ENCODE measurements at places on chromosomes 2 and 18. TPM values are rescaled to one million over a fixed set of nuclear protein-coding genes. Genes with fewer than 3 reads are reported as not detected.
A peak's percentile ranks its signal among the peaks of the same experiment; 100 is the strongest.

KCNS3 gene
- total RNA-seq, result not detected

CNTNAP5 gene
- total RNA-seq, result not detected

COL4A3 gene
- total RNA-seq, result 0.32 TPM

CXCR2 gene
- not detected for total RNA-seq

COL4A4 gene
- total RNA-seq, result 2.0 TPM

DNA sequence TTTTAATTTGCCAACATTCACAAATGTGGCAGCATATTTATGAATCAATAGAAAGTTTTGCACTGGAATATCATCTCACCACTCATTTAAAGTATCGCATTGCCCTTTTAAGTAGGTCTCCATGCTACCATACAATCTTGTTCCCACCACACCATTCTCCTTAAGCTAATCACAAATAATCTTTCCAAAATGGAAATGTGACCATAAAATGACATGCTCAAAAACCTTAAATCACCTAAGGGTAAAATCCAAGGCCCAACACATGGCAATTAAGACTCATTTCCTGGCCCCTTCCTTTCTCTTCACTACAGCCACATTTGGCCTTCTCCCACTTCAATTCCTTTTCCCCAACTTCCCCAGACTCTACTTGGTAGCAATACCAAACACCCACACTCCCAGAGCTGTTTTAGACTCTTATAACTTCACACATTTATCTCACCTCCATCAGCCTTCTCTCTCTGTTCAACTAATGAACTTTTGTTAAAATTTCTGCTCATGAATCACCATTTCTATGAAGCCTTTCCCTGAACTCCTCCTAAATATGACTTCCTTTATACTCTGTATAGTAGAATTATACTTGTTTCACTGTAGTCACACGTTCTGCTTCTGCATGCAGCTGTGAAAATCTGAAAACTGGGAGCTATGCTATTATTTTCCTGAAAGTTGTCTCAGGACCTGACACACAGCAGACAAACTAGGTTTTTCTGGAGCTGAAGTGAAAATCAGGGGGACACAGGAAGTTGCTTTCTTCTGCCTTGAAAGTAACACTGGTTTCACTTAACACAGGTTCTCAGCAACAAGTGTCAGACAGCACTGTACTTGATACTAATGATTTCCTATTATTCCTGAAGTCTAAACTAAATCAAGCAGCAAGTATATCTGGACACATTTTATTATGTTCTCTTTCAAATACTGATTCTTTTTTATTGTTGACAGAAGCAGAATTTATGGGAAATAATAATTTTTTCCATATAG lies 303.9 kb downstream of the ZEB2 start:
- H3K36me3 ChIP-seq, result peaks cover 2% of the 10 kb centered on the region
- H3K27me3 ChIP-seq, result no peaks in the 10 kb centered on the region
- H3K27ac ChIP-seq, result no peak overlapping the region
- no peak overlapping the region for H3K4me3 ChIP-seq
- DNase-seq, result no peak

DNA sequence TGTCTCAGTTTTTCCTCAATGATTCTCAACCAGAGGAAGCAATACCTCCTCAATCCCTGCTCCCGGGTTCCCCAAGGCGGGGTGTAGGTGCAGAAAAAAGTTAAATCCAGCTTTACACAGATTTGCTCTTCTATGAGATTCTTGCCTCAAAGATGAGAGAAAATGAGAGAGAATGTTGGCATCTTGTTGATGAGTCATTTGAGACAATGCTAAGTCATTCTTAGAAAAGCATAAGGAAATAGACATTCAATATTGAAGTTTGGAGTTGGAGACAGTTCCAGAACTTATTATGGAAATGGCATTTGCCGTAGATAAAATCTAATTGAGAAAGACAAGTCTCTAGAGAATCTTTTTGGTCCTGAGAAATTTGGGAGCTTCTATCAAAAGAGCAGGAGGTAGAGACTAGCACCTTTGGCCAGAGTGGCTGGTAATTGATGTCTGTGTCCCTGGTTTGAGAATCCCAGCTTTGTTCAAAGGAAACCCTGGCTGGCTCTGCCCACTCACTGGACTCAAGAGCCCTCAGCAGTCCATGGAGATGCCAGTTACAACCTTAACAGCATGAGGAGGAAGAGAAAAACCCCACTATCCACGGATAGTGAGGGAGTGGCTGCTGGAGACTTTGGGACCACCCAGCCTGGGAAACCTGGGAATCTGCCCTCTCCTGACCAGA lies 181.2 kb downstream of the FAM124B start:
- peak overlapping the region; percentile 92 for H3K27ac ChIP-seq
- H3K27me3 ChIP-seq, result no peaks in the 10 kb centered on the region
- H3K36me3 ChIP-seq, result no peaks in the 10 kb centered on the region
- no peak overlapping the region for H3K4me3 ChIP-seq

GRCh38 chr2:111160758-111161157 lies 40.0 kb downstream of the BCL2L11 start:
- peaks cover 44% of the 10 kb centered on the region for H3K4me1 ChIP-seq
- DNase-seq, result no peak
- H3K4me3 ChIP-seq, result no peak overlapping the region
- H3K27me3 ChIP-seq, result no peaks in the 10 kb centered on the region

DNA sequence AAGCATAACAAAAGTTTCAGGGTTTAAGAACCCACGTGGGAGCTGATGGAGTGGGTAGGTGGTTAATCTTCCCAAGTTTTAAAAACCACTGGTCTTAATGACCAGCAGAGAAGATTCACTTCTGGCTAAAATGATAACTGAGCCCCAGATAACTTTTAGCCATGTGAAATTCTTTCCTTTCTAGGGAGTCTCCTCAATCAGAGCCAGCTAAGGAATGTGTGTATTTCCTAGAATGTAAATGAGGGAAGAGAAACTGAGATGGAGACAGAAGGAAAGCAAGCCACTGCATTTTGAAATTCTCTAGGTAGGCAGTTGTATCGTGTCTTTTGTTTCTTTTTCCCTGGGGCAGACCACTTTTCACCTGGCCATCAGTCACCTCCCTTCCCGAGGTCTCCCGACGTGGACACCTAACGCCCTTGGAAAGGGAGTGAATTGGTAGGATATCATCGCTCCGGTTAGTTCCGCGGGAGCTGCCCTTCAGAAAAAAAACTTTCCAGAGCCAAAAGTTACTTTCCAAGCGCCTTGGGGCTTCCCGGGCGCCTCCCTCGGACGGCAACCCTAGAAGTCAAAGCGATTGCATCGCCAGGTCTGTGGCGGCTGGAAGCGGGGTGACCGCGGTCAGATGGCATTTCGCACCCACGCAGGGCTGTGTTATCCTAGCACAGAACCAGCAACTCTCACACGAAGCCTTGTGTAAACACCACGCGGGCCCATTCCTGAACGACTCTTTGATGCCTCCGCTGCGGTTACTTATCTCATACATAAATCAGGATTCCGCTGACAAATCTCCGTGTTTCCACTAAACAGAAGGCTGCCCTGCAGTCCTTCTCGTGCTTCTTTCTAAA lies 1.3 kb downstream of the COLEC12 start:
- H3K36me3 ChIP-seq, result no peaks in the 10 kb centered on the region
- peaks cover 39% of the 10 kb centered on the region for H3K4me1 ChIP-seq
- peak overlapping the region; percentile 94 for H3K4me3 ChIP-seq
- no peak for DNase-seq
- H3K27ac ChIP-seq, result peak overlapping the region; percentile 83

DNA sequence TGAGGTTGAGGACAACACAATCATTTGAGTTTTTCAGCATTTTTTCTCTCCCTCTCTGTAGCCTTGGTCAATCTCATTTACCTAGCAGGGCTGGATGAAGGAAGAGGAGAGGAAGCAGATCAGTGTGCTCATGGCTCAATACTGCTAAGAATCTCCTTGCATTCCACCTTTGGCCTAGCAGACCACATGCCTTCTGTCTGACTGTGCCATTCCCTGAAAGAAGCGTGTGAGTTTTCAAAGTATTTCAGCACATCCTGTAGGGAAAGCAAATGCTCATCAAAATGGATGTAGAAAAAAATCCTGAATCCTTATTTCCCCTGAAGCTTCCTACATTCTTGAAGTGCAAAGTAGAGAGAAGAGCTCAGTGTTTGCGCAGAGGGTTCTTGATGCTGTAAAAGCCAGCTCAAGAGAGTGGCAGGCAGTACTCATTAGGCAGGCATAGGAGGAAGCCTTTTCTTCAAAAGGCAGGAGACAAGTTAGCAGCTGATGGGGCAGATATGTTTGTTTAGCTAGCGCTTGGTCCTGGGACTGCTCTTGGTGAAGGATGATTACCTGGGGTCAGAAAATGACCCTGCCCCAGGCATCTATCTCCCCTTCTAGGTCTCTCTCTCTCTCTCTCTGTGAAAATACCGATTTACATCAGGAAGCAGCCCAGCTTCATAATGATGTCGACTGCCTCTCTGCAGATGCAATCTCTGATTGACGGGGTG lies 14.4 kb upstream of the PIK3C3 start:
- H3K27me3 ChIP-seq, result no peaks in the 10 kb centered on the region
- H3K27ac ChIP-seq, result peak overlapping the region; percentile 77
- DNase-seq, result no peak
- no peaks in the 10 kb centered on the region for H3K36me3 ChIP-seq
- no peak overlapping the region for H3K4me3 ChIP-seq
- peaks cover 47% of the 10 kb centered on the region for H3K4me1 ChIP-seq

DNA sequence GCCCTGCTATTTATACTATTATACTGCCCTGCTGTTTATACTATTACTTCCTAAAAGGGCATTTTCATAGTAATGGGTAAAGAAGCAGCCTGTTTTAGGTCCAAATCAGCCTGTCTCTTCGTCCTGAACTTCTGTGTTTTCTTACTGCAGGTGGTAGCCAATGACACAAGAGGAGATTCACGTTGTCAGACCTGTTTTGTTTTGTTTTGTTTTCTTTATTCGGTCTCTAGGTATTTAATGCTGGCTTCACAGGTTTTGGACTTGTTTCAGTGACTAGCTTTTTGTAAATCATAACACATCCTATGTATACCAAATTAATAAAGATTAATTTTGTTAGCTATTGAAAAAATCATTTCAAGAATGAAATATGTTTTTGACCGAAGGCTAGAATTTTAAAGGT lies 116.4 kb downstream of the MAP3K20 start:
- no peak overlapping the region for H3K27ac ChIP-seq
- H3K4me3 ChIP-seq, result no peak overlapping the region
- peaks cover 36% of the 10 kb centered on the region for H3K4me1 ChIP-seq
- H3K27me3 ChIP-seq, result no peaks in the 10 kb centered on the region

GRCh38 chr2:16760426-16760825 lies 94.8 kb upstream of the CYRIA start:
- no peak overlapping the region for H3K27ac ChIP-seq
- peaks cover 20% of the 10 kb centered on the region for H3K27me3 ChIP-seq
- H3K4me1 ChIP-seq, result no peaks in the 10 kb centered on the region
- no peak overlapping the region for H3K4me3 ChIP-seq
- no peak for DNase-seq

DNA sequence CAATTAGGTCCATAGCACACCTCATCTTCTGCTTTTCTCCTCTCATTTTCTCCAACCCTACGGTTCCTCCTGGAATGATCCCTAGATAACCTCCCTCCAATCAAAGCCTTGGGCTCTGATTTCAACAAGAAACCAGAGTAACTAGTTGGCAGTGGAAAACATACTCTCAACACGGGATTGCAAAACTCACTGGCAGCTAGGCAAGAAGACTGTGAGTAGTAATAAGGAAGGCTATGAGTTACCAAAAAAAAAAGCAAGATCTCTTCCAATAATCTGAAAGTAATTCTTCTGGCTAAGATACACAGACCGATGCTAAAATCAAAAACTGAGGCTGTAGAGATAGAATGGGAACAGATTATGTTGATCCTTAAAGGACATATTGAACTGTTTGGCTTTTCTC lies 28.4 kb upstream of the CCDC102B start:
- H3K36me3 ChIP-seq, result no peaks in the 10 kb centered on the region
- H3K27me3 ChIP-seq, result no peaks in the 10 kb centered on the region
- no peak overlapping the region for H3K4me3 ChIP-seq
- H3K27ac ChIP-seq, result no peak overlapping the region

DNA sequence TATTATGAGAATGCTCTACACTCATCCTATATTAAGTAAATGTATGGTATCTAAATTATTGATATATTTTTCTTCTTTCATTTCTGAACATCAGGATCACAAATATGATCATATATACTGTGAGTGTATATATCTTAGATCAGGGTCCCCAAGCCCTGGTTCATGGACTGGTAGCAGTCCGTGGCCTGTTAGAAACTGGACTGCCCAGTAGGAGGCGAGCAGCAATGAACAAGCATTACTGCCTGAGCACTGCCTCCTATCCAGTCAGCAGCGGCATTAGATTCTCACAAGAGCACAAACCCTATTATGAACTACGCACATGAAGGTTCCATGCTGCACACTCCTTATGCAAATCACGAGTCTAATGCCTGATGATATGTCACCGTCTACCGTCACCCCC lies 1247.1 kb upstream of the NXPH2 start:
- no peak overlapping the region for H3K27ac ChIP-seq
- H3K36me3 ChIP-seq, result no peaks in the 10 kb centered on the region
- no peaks in the 10 kb centered on the region for H3K4me1 ChIP-seq
- peaks cover 2% of the 10 kb centered on the region for H3K27me3 ChIP-seq
- DNase-seq, result no peak

DNA sequence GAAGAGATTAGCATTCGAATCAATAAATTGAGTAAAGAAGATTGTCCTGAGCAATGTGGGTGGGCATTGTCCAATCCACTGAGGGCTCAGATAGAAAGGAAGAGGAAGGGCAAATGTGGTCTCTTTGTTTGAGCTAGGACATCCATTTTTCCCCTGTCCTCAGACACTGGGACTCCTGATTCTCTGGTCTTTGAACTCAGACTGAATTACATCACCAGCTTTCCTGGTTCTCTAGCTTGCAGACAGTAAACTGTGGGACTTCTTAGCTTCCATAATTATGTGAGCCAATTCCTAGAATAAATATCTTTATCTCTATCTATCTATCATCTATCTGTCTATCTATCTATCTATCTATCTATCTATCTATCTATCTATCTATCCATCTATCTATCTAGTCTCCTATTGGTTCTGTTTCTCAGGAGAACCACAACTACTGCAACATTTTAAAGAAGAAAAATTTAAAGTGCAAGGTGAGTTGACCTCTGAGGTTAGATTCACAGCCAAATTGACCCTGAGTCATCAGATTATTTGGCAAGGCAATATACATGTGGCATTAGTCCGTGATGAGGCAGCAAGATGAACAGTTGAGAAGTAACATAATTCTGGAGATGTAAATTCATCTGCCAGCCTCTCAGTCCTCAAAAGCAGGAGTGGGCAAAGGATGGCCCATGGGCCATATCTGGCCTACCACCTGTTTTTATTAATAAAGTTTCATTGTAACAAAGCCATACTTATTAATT lies 191.4 kb downstream of the PDE11A start:
- H3K27me3 ChIP-seq, result peaks cover 4% of the 10 kb centered on the region
- no peak overlapping the region for H3K4me3 ChIP-seq
- H3K4me1 ChIP-seq, result no peaks in the 10 kb centered on the region
- no peak for DNase-seq
- no peaks in the 10 kb centered on the region for H3K36me3 ChIP-seq

- H3K4me3 ChIP-seq, result no peak overlapping the region
- no peak for DNase-seq
- no peak overlapping the region for H3K27ac ChIP-seq
- peaks cover 7% of the 10 kb centered on the region for H3K27me3 ChIP-seq
These were observed 19.7 kb downstream of the CYP1B1 start for GRCh38 chr2:38056216-38056615.
